ENCODE measurements at places on chromosomes 11 and 22.
A peak's percentile ranks its signal among the peaks of the same experiment; 100 is the strongest.

DNA sequence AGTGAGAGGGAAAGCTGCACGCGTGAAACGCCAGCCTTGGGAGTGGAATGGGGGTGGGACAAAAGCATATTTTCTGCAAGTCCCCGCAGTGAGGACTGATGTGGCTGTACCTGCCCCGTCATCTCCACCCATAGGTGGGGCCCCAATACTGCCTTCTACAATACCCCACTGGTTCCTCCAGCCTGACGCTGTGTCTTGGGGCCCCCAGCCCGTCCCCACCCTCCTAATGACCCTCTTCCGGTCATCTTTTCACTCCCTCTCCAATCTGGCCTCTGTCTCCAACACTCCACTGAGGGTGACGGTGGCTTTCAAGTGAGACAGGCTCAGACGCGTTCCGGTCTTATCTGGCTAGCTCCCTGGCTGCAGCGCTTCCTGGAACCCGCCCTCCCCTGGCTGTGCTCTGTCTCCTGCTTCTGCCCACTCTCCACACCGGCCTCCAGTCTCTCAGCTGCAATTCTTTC lies 104.2 kb downstream of the MICAL3 start:
- H3K27me3 ChIP-seq = no peaks in the 10 kb centered on the region
- H3K4me3 ChIP-seq = peak overlapping the region; percentile 25
- DNase-seq = no peak

DNA sequence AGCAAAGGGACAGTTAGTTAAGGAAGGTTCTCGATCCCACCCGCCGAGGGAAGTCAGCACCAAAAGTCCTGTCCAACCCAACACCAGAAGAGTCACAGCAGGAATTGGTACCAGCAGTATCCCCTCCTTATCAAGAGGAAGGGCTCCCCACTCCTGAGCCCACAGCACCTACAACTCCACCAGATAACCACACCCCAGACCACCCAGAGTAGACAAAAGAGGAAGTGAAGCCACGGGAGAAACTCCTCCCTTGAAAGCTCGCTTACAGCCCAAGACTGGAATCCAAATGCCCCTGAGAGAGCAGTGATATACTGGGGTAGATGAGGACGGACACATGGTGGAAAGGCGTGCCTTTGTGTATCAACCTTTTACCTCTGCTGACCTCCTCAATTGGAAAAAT lies 7.3 kb upstream of the CD5 start:
- DNase-seq = no peak
- no peak overlapping the region for H3K27ac ChIP-seq
- no peaks in the 10 kb centered on the region for H3K27me3 ChIP-seq
- H3K4me3 ChIP-seq = no peak overlapping the region
- H3K36me3 ChIP-seq = no peaks in the 10 kb centered on the region

- H3K27me3 ChIP-seq = no peaks in the 10 kb centered on the region
- no peak overlapping the region for H3K27ac ChIP-seq
- no peak overlapping the region for H3K4me3 ChIP-seq
- no peak for DNase-seq
- no peaks in the 10 kb centered on the region for H3K36me3 ChIP-seq
- H3K4me1 ChIP-seq = no peaks in the 10 kb centered on the region
Measured at GRCh38 chr11:71209181-71209580, 43.2 kb downstream of the SHANK2 start.

DNA sequence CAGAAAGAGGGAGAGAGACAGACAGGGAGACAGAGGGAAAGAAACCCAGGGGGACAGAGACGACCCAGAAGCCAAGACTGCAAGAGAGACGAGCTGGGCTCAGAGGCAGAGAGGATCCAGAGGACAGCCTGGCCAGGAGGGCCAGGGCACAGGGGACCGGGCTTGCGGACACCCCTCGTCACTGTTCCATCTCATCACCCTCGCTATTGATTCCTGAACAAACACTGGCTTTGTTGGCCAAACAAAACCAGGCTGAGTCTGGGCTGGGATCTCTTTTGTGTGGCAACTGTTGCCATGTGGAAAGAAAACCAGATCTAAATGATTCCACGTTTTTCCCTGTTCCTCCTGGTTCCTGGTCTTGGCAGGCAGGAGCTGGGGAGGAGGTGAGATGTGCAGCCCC lies 339.4 kb downstream of the MN1 start:
- peak overlapping the region; percentile 54 for H3K27ac ChIP-seq
- DNase-seq = no peak
- no peaks in the 10 kb centered on the region for H3K27me3 ChIP-seq
- no peaks in the 10 kb centered on the region for H3K36me3 ChIP-seq

DNA sequence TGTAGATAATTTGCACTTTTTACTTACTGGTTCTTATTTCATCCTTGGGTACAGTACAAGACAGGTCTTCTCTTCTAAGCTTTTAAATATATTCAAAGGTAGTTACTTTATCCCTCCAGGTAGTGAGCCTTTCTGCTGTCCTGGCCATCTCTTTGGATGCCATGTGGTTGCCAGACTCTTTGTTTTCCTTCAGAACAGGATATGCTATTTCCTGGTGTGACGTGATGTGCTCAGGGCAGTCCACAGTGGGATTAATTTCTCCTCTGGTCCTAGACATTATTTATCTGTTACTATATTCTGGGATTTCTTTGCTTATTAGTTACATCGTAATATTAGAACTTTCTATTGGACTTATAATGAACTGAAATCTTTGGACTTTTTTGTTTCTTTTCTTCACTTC lies 63.7 kb downstream of the PPP6R3 start:
- no peak overlapping the region for H3K27ac ChIP-seq
- DNase-seq = no peak
- H3K4me1 ChIP-seq = peaks cover 5% of the 10 kb centered on the region
- no peak overlapping the region for H3K4me3 ChIP-seq

DNA sequence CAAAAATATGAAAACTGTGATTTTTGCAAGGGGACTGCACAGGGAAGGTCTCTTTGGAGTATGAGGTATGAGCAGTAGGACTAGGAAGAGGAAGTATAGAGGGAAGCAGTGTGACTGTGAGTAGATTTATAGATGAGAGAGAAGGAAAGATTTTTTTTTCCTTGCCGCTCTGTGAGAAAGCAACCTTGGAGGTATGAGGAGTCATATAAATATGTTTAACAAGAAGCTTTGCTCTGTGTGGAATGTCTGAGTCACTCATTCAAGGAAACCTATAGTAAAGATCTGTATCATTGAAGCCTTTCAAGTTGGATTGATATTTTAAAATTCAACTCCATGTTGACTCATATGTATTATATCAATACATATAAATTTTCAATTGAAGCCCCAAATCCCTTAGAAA lies 26.2 kb downstream of the DNHD1 start:
- no peak overlapping the region for H3K27ac ChIP-seq
- no peaks in the 10 kb centered on the region for H3K36me3 ChIP-seq
- DNase-seq = no peak
- H3K4me1 ChIP-seq = no peaks in the 10 kb centered on the region
- H3K27me3 ChIP-seq = no peaks in the 10 kb centered on the region

GRCh38 chr11:83006877-83007330 lies 64.8 kb downstream of the RAB30 start:
- H3K27me3 ChIP-seq = no peaks in the 10 kb centered on the region
- peaks cover 18% of the 10 kb centered on the region for H3K4me1 ChIP-seq
- no peak overlapping the region for H3K4me3 ChIP-seq
- H3K27ac ChIP-seq = no peak overlapping the region

DNA sequence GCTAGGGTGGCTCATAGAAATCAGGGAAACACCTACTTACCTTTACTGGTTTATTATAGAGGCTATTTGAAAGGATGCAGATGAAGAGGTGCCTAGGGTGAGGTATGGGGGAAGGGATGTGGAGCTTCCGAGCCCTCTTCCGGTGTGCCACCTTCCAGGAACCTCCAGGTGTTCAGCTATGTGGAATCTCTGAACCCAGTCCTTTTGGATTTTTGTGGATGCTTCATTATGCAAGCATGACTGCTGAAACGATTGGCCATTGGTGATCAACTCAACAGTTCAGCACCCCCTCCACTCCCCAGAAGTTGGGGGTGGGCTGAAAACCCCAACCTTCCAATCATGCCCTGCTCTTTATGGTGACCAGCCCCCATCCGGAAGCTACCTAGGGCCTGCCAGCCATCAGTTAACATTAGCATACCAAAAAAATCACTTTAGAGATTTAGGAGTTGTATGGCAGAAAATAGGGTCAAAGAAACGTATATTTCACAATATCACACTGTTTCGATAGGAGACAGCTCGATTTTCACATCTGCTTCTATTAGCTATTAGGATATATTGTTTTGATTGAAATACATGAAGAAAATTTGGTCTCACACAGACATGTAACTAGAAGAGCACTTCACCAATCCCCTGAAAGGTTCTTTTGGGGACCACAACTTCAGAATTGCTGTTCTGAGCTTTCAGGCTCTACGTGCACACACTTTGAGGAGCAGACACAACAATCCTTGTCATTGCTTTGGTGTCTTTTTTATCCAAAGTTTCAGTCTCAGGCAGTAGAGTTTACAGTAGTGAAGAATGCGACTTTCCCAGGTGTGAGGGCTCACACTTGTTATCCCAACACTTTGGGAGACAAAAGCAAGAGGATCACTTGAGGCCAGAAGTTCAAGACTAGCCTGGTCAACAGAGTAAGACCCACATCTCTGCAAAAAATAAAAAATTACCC lies 3.3 kb upstream of the POLR2G start:
- H3K27ac ChIP-seq = no peak overlapping the region
- H3K4me1 ChIP-seq = peaks cover 21% of the 10 kb centered on the region
- H3K27me3 ChIP-seq = no peaks in the 10 kb centered on the region
- no peak for DNase-seq
- no peaks in the 10 kb centered on the region for H3K36me3 ChIP-seq
- H3K4me3 ChIP-seq = no peak overlapping the region

DNA sequence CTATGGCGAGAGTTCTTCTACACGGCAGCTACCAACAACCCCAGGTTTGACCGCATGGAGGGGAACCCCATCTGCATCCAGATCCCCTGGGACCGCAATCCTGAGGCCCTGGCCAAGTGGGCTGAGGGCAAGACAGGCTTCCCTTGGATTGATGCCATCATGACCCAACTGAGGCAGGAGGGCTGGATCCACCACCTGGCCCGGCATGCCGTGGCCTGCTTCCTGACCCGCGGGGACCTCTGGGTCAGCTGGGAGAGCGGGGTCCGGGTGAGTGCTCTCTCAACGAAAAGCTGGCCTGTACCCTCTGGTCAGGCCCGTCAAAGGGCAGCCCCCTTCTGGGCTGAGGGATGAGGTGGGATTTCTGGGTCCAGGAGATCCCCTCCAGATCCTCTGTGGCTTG lies 15.9 kb upstream of the MAPK8IP1 start:
- H3K4me1 ChIP-seq = no peaks in the 10 kb centered on the region
- H3K36me3 ChIP-seq = peaks cover 100% of the 10 kb centered on the region
- H3K27me3 ChIP-seq = no peaks in the 10 kb centered on the region
- H3K4me3 ChIP-seq = no peak overlapping the region

DNA sequence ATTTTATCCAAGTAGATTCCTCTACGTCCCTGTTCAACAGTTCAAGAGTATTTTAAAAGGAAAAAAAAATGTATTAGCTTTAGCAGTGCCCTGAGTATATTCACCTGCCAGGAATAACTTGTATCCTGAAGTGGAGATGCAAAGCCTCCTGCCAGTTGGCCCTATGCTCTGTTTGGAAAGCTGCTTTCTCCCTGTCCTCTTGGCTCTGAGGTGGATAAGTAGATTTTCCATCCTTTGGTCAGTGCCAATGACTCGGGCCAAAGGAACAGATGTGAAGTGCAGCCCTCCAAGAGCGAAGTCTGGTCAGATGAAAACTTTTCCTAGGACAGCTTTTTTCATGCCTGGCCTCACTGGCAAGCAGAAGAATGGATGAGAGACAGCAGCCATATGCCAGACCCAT lies 839.9 kb upstream of the TENM4 start:
- no peak for DNase-seq
- H3K4me3 ChIP-seq = no peak overlapping the region
- H3K4me1 ChIP-seq = no peaks in the 10 kb centered on the region
- H3K27ac ChIP-seq = no peak overlapping the region

DNA sequence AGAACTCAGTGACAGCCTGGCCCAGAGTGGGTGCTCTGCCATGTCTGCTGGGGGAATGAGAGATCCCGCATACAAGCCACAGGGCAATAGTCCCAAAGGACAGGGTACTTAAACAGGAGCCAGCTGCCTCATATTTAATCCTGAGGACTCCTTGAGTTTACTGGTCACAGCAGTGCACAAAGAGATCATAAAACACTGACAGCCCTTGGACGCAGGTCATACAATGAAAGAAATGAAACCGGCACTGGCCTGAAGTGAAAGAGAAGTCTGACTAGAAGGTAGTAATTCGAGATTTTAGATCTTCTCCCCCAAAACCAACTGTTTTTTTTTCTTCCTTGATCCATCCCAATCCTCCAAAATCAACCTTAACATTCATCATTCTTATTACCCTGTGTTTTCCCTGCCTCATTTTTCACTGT lies 299.8 kb upstream of the SYN3 start:
- no peaks in the 10 kb centered on the region for H3K27me3 ChIP-seq
- no peaks in the 10 kb centered on the region for H3K36me3 ChIP-seq
- no peaks in the 10 kb centered on the region for H3K4me1 ChIP-seq

DNA sequence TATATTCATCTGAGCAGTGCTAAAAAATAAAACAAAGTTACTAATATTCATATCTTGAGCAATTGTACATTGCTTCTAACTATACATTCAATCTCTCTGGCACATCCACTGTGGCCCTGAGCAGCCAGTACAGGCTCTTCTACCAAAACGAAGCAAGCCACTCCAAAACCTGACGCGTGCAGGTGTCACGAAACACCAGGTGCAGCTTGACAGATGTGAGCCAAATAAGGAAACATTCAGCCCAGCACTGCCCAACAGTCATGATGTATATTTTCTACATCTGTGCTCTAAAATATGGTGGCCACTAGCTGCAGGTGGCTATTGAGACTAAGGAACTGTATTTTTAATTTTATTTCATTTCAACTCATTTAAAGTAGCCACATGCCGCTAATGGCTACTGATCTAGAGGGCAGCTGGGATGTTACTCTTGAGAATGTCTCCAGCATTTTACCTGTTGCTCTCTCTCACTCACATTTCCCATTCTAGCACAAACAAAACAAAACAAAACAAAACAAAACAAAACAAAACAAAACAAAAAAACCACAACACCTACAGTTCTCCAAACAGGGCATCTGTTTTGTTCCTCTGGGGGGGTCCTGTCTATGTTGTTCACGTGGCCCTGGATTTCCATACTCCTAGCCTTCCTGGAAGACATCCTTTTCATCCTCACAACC lies 77.7 kb downstream of the LARGE1 start:
- no peak overlapping the region for H3K27ac ChIP-seq
- DNase-seq = no peak
- no peak overlapping the region for H3K4me3 ChIP-seq
- H3K4me1 ChIP-seq = no peaks in the 10 kb centered on the region
- H3K27me3 ChIP-seq = no peaks in the 10 kb centered on the region

DNA sequence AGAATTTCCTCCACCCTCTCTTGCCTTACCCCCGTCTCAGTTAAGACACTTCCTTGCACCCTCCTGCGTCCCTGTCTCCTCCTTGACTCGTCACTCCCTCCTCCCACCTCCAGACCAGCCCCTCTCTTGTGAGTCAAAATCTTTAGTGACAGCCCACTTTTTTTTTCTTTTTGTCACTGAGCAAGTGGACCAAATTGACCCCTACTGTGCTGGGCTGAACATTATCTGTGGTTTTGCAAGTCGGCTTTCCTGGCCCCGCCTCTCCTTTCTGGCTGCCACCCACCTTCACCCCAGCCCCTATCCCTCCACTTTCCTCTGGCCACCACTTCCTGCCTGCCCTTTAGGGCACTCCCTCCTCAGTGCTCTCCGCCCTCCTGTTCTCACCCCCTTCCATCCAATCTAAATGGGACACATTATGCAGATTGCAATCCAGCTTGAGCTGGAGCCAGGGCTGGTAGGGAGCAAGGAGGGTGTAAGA lies at the start of gene APLNR:
Gene APLNR, minus strand, starts transcription at position 47 of the 478 bp plus-strand sequence. CDS start 246 bp downstream, outside the sequence.
- DNase-seq = no peak
- H3K4me1 ChIP-seq = peaks cover 9% of the 10 kb centered on the region
- H3K27me3 ChIP-seq = no peaks in the 10 kb centered on the region
- H3K27ac ChIP-seq = peak within 1 kb of the TSS; percentile 16
- peak within 1 kb of the TSS; percentile 39 for H3K4me3 ChIP-seq
- H3K36me3 ChIP-seq = no peaks in the 10 kb centered on the region
